ENCODE measurements at places on chromosomes 2 and 18. TPM values are rescaled to one million over a fixed set of nuclear protein-coding genes. Genes with fewer than 3 reads are reported as not detected.

STON1 gene
- total RNA-seq: 8.6 TPM

MAP2 gene
- 1.5 TPM for total RNA-seq

ABCB11 gene
- total RNA-seq: not detected

CABLES1 gene
- total RNA-seq: 0.33 TPM

IL1RL2 gene
- total RNA-seq: 10.6 TPM

KIF1A gene
- total RNA-seq: under 0.01 TPM

CAD gene
- total RNA-seq: 46.3 TPM

GPR148 gene
- total RNA-seq: not detected

RAB12 gene
- 60.9 TPM for total RNA-seq

IWS1 gene
- 22.8 TPM for total RNA-seq

EPB41L3 gene
- 89.9 TPM for total RNA-seq
